Activated CD8-positive, alpha-beta memory T cell treated with anti-CD3 and anti-CD28 coated beads for 1 hour (primary cell): ENCODE measurements at places on chromosomes 11 and 22.

DNA sequence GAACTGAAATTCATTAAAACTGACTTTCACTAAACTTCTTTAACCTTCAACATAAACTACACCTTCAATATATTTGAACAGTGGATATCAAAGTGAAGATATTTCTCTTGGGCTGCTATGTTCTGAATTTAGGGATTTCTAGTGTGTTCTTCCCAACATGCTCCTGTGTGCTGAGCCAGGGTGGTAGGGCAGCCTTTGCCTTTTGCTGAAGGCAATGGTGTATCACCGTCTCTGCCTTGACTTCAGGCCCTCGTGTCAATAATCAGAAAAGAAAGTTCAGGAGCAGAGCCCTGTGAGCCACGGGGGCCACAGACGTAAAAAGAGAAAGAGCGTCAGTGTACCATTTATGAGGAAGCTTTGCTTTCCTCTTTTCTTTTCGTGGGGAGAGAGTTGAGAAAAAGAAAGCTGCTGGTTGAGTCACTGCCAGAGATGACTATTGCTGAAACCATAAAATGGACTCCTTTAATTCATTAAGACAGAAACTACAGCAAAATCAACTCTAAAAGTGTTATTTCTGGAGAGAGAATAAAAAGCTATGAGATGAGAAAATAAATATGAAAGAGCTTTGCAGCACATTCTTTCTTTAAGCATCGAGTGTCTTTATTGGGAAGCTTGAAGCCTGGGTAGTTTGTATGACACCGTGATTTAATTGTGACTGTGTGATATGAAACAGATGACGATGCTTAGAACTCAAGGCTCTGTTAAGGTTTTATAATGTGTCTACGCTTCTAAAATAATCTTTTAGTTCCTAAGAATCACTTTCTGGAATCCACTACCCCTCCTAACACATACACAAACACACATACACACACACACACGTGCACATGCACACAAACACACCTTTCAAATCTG is 271.8 kb upstream of the MTNR1B start:
- no peak for DNase-seq

DNA sequence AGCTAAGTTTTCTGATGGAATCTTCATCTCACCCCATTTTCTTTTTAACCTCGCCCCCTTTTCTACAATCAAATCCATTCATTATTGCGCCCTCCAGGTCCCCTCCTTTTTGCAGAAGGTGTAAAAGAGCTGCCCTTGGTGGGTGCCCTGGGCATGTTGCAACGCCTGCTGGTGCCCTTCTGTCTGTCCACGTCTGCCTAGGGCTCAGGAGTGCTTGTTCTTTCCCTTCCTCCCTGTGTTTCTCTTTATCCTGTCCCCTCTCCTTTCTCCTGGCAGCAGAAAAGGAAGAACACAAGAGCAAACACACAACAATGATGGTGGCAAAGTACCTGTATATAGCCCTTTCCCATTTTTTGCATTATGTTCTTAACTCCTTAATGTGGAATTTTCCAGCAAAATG is 6.2 kb upstream of the TLCD5 start:
- DNase-seq, result no peak

DNA sequence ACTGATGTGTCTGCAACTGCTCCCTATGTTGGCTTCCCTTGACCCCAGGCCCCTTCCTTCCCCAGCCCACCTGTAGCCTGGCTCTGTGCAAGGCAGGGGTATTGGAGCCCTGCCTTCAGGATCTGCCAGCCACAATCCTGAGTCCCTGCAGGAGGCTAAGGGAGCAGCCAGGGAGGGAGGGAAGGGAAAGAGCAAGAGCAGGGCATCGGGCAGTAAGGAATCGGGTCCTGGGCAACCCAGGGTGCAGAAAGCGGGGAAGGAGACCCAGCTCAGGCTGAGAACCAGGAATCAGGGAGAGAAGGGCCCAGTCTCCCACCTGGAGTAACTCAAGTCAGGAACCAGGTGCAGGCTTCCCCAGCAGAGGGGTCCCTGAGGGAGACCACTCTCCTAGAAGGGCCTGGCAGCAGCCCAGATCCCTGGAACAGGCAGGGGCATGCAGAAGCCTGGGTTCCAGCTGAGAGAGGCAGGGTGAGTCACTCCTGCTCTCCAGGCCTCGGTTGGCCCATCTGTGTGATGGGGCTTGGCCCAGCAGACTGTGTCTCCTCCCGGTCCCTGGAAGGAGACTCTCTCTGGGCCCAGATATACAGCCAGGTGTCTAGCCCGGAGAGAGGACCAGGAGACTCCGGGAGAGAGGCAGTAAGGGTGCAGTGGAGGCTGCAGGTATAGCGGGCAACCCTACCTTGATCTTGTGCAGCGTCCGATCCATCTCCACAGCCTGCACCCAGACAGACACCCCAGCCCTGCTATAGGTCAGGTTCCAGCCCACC is 13.4 kb downstream of the STARD10 start:
- no peak for DNase-seq

DNA sequence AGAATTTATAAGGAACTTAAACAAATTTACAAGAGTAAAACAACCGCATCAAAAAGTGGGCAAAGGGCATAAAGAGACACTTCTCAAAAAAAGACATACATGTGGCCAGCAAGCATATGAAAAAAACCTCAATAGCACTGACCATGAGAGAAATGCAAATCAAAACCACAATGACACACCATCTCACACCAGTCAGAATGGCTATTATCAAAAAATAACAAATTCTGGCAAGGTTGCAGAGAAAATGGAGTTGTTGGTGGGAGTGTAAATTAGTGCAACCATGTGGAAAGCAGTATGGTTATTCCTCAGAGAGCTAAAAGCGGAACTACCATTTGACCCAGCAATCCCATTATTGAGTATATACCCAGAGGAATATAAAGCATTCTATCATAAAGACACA is 866.8 kb upstream of the TENM4 start:
- DNase-seq, result no peak

DNA sequence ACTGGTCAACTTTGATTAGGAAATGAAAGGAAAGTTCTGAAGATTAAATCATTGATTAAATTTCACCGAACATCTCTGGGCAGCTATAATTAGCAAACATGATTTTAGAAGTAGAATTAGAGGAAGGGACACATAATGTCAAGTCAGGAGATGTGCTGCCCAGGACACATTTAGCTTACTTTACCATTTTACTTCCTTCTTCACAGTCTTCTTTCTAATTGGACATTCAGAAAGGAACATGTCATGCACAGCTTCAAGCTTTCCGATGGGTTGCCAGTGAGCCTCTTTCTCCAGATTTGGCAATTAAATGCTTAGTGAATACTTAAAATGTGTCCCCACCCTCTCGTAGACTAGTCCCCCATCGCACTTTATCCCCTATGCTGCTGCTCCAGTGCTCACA is 234.7 kb downstream of the FAM76B start:
- no peak for DNase-seq

DNA sequence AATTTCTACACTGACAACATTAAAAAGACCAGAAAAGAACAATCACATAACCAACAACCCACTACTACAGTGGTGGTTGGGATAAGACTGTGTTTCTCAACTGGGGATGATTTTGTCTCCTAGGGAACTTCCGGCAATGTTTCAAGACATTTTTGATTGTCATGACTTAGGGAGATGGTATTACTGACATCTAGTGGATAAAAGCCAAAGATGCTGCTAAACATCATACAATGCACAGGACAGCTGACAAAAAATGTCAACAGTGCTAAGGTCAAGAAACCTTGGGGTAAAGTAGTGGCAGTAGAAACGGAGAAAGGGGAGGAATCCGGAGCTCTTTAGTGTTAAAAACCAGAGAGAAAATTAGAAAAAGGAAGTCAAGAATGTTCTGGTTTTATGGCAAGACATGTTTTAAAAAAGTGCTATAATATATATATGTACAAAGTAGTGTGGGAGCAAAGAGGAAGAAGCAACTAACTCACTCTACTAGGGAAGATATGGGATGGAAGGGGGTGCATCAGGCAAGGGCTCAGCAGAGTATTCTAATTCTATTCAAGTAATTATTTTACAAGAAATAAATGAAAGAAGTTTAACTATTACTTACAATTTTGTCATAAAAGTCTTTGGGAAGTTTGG is 37.2 kb downstream of the CKAP5 start:
- no peak for DNase-seq

- DNase-seq, result no peak
These were observed 32.5 kb upstream of the NUCB2 start for GRCh38 chr11:17244046-17244445.

DNA sequence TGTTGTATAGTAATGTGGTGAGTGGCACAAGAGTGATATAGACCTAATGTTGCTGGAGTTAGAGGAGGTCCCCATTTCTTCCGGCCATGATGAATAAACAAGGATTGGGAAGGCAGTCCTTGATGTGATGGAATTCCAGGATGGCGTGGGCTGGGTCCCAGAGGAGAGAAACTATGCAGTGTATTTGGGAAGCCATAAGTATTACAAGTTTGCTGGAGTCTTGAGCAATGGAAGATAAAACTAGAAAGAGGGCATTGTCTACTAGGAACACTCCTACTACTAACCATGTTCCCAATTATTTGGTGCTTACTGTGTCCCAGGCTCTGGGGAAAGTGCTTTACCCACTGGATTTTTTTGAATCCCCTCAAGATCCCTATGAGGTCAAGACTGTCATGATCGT is 20.0 kb downstream of the LDLRAD3 start:
- no peak for DNase-seq

GRCh38 chr11:72452495-72452894 is 18.2 kb upstream of the CLPB start:
- no peak for DNase-seq

GRCh38 chr11:45982656-45983470 is 60.4 kb downstream of the LARGE2 start:
- DNase-seq, result no peak

- DNase-seq, result no peak
These were observed 50.5 kb downstream of the SMCO4 start for GRCh38 chr11:93492464-93493251.
